Stimulated activated CD4-positive, alpha-beta T cell treated with anti-CD3 and anti-CD28 coated beads, Interleukin-12 subunit alpha, Interleukin-12 subunit beta, amount 100 ng/mL, for 4 hours (primary cell): ENCODE measurements at places on chromosomes 11 and 22.

DNA sequence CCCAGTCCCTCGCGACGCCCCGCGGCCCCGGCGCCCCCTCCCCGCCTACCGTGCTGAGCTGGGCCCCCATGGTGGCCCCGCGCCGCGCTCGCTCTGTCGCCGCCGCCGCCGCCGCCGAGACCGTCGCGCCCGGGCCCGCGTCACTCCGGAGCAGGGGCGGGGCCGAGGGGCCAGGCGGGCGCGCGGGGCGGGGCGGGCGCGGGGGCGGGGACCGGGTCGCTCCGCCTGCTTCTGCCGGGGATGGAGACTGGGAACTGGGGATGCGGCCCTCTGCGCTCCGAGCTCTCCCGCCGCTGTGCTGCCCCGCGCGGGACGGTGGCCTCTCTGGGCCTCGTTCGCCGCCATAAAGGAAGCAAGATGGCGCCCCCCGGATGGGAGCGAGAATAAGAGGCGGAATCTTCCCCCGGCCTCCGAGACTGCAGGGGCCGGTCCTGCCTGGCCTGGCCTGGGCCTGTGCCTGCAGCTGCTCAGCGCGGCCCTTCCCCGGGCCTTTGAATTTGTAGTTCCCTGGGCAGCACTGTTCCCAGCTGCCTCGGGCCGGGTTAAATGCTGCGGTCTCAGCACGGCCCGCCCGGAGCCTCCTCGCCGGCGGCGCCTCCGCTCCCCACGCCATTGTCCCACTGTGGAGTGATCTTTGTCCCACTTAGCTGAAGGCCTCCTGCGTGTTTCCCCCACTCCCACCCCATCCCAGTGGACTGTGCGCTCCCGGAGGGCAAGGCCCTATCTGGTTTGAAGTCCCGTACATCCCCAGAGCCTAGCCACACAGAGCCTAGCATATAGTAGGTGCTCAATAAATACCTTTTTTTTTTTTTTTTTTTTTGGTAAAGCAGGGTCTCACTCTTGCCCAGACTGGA, at the start of gene CYB5R3:
CYB5R3 (minus strand) TSS at position 147 of the 854 bp plus-strand sequence; CDS start at position 70, 77 bp downstream.
- peak; percentile 82 for DNase-seq

DNA sequence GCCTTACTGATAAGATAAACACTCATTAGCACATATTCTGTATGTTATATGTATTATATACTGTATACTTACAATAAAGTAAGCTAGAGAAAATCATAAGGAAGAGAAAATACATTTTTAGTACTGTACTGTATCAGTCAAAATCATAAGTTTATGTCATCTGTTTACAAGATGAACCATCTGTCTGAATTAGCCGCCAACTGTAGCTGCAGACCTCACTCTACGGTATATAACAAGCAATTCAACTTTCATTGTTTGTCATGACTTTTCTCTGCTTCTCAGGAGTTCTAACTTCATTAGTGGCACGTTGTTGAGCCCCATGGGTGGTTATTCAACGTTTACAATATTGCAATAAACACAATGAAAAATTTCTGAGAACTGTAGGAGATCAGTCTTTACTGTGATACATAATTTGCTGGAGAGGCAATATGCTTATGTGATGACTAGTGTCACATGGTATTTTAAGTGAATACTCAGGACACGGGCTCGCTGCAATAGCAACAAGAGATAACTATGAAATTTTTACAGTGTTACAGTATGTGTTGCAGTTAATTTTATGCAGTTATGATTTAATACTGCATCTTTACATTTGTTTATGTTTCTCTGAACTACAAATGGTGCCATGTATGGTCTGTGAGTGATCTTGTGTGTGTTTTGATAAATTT, 132.2 kb upstream of the CTSC start:
- DNase-seq = no peak

DNA sequence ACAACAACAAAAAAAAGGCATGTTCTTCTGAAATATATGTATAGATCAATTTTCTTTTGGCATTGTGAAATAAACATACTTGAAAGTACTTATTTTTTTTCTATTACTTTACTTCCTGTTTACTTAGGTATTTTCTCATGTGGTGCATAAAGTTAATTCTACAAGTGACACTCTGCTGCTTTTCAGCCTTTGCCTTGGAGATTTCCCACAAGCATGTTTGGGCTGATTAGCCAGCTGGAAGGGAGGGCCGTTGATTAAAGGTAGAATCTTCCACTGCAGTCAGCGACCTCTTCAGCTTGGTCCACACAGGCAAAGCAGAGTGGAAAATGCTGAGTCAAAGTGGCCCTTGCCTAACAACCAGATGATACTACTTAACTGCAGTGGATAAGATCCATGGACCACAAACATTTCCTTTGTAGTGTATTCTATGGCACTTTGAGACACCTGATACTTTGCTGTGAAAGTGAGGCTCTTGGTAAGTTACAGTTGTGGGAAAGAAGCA, 176.0 kb downstream of the ARHGAP42 start:
- no peak for DNase-seq

- DNase-seq = no peak
These were observed 36.0 kb downstream of the KCNQ1 start for GRCh38 chr11:2480874-2481220.

- no peak for DNase-seq
These were observed 104.6 kb downstream of the SIK3 start for GRCh38 chr11:116993599-116993998.
